Activated CD4-positive, alpha-beta T cell treated with anti-CD3 and anti-CD28 coated beads, Interleukin-10, Interleukin-2, amounts not matched to agents 100 ng/mL and 50 ng/mL, durations not matched to agents 16 hours and 8 hours (primary cell): ENCODE measurements at places on chromosomes 7 and 10.

GRCh38 chr7:143367972-143368371, 5.5 kb upstream of the FAM131B start:
- no peak for DNase-seq

DNA sequence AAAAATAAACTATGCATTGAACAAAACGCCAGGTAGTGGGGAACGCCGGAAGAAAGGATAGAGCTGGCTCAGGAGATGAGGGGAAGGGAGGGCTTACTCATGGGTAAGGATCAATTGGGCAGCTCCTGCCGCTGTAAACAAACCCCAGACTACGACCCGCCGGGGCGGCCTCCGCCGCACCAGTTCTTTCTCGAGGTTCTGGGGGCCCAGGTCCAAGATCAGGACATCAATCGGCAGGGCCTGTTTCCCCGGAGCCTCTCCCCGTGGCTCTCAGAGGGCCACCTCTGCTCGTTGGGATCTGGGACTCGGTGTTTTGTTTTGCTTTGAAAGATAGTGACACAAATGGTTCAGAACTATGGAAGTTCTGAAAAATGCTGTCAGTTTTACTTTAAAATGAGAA, 140.4 kb downstream of the ELFN1 start:
- no peak for DNase-seq

- DNase-seq, result no peak
Measured at GRCh38 chr10:34380856-34381255, 434.2 kb downstream of the PARD3 start.

DNA sequence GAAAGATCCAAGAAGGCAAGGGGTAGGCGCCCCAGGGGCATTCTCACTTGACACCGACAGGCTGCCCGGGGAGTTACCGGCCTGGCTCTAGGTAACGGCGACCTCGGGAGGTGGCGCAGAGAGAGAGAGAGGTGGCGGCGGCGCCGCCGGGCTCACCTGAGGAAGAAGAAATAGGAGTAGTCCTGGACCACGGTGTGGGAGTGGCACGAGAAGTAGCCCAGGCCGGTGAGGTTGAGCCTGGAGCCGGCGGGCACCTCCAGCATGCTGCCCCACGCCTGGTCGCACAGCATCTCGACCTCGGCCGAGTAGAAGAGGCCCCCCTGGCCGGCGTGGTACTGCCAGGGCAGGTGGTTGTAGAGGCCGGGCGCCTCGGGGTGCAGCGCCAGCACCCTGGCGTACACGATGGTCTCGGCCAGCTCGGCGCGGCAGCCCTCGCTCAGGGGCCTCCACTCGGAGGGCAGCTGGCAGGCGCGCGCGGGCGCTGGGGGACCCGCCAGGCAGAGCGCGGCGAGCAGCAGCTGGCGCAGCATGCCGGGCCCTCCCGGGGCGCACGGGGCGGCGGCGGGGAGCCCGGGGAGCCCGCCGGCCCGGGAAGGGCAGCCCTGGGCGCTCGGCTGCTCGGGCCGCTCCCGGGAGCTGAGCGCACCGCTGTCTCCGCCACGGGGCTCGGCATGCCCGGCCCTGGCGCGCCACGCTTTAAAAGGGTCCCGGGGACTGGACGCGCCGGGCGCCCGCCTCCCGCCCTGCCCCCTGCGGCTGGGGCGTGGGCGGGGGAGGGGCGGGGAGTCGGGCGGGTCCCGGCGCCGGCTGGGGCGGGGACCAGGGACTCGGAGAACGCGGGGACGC, at the start of gene CCDC3:
TSS of gene CCDC3 (minus strand) at position 673 of the 846 bp plus-strand sequence. CDS start at position 530, 143 bp downstream.
- peak; percentile 24 for DNase-seq

GRCh38 chr7:759569-759968, 32.5 kb upstream of the PRKAR1B start:
- no peak for DNase-seq

DNA sequence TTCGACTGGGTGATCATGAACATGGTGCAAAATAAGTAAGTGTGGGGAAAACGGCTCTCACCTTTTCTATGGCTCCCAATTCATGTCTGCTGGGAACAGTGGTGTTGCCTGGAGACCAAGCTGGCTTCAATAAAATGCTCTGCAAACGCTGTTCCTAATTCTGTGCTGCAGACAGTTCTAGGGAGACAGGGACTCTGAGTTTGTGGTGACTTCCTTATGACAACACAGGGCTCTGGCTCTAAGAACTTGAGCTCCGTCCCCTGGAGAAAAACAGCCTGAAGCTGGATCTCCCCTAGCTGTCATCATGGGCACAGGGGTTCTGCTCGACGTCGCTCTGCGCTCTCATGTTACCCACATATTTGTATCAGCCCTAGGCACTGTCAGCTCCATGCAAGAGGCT, 61.0 kb upstream of the INSYN2A start:
- DNase-seq, result no peak

GRCh38 chr7:129588268-129588667, 23.3 kb upstream of the NRF1 start:
- DNase-seq, result no peak

DNA sequence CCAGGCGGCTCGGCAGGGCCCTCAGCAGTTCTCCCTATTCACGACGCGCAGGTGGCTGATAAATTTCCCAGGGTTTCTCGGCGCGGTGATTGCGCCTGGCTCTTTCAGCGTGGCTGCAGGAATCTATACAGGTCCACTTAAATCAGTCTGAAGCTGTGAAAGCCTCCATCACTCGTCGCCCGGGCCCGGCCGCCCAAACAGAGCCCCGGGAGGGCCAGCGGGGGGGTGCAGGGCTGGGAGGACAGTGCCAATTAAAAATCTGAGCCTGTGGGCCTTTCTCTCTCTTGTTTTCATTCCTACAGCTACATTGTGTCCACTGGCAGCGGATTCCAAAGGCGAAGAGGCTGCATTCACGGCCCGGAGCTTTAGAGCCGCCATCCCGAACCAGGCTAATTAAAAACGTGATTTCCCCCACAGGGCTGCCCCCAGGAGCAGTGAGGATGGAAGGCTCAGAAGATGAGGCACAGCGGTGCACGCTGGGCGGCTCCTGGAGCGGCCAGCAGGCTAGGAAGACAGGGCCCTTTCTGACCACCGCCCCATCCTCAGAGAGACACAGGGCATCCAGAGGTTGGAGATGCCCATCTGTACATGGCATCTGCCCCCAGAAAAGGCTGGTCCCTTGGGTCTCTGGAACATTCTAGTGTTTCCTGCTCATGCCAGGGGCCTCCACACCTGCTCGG, 100.7 kb downstream of the FAM53B start:
- no peak for DNase-seq
